Renal cortical epithelial cell (primary cell): ENCODE measurements at places on chromosomes 16 and 17.

DNA sequence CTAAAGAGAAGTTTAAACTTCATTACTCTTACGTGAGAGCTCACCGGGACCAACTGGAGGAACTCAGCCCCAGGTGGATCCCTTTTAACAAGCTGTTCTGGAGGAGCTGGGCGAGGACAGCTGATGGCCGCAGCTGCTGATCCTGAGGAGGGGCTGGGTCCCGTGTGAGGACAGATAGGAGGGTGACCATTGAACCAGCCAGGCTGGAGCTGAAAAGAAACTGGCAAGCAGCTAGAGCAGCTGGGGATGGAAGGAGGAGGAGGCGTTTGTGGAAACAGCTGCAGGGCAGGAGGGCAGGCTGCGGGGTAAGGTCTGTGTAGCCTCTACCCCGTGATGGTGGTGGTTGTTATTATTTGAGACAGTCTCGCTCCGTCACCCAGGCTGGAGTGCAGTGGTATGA, 119.5 kb downstream of the AATF start:
- no peak for DNase-seq

GRCh38 chr17:39517224-39517623, 55.9 kb downstream of the CDK12 start:
- peak; percentile 68 for DNase-seq

- DNase-seq, result no peak
Measured at GRCh38 chr16:29321585-29321984, 84.9 kb downstream of the NPIPB11 start.

DNA sequence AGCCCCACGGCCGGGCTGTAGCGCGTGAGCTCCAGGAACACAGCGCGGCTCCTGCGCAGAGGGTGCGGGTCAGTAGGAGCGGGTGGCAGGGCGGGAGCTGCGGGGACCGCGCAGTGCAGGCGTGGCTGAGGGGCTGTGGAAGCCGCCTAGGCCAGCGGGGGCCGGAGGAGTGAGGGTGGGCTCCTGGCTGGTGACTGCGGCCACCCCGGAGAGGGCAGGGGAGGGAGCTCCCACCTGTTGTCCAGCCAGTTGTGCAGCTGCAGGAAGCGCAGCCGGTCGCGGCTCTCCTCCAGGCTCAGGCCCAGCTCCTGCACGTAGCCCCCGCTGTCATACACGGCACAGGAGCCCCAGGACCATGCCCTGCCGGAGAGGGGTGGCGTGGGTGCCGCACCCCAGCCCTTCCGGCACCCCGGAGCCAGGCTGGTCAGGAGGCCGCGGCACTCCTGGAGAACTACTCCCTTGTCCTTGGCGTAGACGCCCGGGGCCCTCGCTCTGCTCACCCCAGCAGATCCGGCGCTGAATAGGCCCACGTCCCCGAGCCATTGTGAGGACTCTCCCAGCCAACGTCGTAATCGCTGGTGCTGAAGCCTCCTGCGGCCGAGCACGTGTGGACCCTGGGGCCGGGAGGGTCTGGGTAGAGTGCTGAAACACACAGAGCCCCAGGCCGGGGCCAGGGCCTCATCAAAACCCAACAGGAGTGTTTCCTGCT, 43.9 kb downstream of the TSC2 start:
- no peak for DNase-seq

DNA sequence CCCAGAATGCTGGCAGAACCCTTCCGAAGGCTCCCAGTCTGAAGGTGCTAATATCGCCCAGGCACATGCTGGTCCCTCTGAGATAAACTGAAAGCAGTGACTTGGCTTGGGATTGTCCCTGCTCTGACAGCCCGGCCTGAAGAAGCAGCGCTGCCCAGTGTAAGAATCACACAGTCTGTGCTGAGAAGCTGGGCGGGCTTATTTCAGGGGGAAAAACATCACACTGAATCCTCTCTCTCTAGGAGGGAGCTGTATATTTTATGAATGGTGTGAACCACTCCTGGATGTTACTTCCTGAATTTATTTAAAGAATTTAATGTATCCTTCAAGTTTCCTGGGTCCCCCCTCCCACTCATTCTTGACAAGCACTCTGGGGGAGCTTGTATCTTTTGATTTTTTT, 36.3 kb downstream of the GAS7 start:
- no peak for DNase-seq

DNA sequence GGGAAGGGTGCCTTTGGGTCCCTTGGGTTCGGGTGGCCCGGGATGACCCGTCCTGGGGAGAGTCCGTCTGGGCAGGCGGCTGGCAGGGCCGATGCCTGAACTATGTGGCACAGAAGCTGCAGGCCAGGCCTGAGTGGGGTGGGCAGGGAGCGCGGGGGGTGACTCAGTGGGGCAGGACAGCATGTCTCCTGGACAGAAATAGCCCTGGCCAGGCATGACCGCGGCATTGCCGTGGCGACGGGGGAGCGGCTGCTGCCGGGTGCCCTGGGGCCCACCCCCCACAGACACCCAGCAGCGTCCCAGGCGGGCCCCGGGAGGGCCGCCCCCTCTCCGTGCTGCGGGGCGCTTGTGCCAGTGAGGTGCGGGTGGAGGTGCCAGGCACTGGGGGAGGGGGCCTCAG, 1.8 kb upstream of the C1QTNF8 start:
- peak; percentile 24 for DNase-seq

DNA sequence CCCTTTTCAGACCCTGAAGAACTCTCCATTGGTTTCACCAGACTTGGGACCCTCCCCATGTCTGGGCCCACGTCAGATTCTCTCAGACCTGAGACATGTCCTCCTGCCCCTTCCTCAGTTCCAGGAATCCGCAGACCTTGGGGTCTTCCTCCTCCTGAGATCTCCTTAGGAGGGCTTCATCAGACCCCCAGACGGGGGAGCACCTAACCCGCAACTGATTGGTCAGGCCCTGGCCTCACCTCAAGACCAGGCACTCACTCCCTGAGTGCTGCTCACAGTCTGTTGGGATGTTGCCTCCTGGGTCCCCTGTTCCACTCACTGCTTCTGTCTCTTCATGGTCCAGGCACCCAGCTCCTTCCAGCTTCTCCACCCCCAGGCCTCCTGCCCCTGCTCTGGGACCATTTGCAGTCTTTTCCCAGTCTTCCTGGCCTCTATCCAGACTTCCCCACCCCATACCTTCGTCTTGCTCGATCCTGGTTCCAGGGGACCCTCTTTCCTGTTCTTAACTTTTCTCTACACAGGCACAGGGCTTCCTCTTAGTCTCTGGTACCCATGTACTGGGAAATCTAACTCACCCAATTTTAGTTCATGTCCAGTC, 1.2 kb downstream of the GID4 start:
- no peak for DNase-seq

DNA sequence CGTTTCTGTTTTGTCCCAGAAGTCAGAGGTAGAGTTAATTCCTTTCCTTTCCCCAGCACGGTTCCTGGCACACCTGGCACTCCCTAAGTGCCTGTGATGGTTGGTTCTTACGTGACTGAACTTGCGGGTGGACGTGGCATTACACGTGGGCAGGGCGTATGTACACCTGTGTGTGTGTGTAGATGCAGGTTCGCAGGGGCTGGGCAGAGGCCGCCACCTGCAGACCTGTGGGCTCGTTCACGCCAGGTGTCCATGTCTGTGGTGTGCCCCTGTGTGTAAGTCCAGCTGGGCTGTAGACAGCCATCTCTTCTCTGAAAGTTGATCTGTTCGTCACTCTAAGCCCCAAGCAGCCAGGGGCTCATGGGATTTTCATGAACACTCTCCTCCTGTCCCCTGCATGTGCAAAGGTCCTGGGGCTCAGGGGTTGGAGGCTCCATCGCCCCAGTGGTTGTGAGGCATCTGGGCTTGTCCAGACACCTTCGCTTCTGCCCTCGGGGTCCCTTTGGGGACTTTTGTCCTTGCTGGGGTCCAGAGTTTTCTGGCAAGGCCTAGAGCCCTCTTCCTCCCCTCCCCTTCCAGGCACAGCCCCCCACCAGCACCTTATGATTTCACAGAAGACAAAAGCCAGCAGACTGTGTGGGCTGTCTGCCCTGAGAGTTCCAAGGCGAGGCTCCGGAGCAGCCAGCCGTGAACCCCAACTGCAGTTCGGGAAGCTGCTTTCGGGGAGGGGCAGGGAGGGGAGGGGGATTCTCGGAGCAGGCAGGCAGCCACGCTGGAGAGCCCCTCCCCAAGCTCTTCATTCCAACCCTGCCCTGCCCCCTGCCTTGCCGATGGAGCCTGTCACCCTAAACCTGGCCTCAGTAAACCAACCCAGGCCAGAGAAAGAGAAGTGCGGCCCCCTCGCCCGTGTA, 5.4 kb upstream of the FSCN2 start:
- DNase-seq, result peak; percentile 52

DNA sequence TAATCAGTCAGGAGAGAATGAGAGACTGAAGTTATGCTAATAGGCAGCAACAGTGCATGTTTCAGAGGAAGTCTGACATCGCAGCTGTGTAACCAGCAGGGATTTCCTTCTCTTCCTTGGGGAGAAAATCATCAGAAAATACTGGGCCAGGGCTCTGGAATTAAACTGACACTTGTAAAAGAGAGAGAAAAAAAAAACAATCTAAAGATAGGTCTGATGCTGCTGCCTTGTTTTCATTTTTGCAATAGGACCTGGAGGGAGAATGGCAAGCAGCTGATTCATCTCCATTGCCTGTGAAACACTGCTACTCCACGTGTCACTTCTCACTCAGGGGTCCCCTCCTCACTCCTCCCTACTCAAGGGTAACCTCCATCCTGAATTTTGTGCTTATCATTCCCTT, 17.7 kb upstream of the CORO6 start:
- peak; percentile 73 for DNase-seq

DNA sequence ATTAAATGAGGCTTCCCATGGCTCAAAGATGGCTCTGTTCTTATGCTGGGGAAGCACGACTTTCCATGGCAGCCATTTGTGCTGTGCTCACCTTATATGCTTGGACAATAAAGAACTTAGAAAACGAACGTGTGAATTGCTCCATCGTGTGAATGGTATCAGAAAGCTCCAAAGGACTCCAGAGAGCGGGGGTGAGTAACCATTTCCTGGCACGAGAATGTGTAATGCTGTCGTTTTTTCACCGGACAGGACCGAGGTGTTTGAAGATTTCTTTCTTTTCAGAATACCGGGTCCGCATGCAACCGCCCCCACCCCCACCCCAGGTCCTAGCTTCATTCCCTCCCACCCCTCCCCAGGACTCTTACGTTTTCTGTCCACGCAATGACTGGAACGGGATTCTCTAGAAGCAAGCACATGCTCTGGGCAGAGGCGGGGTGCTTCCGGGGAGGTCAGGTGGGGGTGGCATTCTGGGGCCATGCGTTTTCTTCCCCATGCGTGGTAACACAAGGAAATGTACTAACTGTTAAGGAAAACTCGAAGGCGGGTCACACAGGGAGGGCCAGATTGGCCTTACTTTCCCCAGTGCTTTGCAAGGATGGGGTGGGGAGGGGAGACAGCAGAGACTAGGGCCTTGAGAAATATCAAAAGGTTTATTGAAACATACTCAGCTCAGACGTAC, 26.2 kb downstream of the GPRC5B start:
- DNase-seq, result no peak

- DNase-seq, result no peak
Measured at GRCh38 chr16:74716355-74716754, 15.7 kb upstream of the MLKL start.

- peak; percentile 79 for DNase-seq
Measured at GRCh38 chr16:68146585-68146984, 61.4 kb downstream of the NFATC3 start.

- no peak for DNase-seq
Measured at GRCh38 chr16:87847467-87847784, 21.9 kb downstream of the SLC7A5 start.

DNA sequence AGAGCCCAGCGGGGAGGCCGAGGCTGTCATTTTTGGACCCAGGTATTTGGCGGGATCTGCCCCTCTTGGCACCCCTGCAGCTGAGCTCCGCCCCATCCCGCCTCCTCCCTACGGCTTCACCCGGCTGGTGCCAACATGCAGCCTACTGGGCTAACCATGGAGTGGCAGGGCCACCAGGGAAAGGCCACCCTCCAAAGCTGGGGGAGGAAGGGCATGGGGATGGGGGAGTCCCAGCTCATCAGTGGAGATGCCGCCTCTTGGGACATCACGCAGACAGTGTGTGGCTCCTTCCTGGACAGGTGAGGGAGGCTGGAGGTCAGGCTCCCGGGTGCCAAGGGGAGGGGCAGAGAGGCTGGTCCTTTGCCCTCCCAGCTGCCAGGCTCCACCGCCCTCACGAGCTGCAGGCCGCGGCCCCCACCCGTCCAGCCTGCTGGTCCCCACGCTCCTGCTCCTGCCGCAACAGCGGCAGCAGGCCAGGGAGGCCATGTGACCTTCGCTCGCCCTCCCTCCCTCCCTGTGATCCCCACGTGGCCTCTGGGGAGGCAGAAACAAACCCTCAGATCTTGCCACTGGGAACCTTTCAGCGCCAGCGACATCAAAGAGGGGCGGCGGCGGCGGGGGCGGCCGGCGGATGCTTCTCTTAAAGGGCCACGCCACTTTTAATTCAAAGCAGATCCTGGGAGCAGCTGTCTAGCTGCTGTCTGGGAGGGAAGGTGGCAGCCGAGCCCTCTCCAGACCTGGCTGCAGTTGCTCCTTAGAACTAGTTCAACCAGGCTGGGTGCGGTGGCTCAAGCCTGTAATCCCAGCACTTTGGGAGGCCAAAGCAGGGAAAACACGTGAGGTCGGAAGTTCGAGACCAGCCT, 6.8 kb upstream of the NOTUM start:
- DNase-seq, result peak; percentile 58

GRCh38 chr17:1222321-1222720, 42.5 kb upstream of the ABR start:
- DNase-seq, result peak; percentile 77

- DNase-seq, result no peak
Measured at GRCh38 chr16:80283466-80284392, 257.1 kb upstream of the DYNLRB2 start.

DNA sequence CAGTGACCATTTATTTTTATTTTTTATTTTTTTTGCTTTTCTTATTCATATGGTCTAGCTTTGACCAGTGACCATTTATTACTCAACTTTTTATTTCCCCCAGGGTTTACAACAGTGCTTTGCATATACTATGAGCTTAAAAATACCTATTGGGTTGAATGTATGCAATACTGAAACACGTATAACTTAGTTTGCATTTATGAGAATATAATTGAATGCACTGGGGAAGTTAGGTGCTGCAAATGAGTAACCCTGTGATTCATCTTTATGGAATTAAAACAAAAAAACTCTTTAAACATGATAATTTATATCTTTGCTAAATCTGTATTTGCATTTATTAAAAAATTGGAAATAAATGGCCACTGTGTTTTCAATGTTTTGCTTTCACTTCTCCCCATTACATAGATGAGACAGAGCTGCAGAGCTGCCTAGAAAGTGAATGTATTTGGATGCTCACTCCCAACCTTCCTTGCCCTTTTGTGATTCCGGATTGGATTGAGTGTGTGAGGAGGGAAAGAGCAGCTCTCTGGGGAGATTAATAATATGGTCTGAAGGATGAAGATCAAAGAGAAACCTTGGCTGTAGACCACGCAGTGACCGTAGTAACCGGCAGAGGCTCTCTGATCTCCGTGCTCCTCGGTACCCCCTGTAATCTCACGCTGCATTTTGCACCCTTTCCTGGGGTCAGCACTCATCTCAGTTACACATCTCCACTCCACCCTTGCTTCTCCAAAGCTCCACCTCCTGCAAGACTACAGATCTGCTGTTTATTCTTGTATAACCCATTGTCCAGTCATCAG, 14.3 kb downstream of the TMEM100 start:
- DNase-seq, result no peak

DNA sequence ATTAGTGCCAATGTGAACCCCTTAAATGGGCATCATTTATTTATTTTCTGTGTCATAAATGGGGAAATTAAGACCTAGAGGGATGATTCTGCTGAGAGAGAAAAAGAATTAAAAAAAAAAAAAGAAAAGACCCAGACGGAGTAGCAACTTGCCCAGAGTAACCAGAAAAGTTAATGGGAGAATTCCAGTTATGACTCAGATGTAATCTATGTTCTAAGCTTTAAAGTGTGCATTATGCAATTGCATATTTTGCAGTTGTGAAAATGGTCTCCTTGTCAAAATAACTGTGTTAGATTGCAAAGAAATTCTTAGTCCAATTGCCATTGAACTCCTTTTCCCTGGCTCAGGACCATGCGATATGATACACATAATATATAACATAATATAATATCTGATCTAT, 38.6 kb upstream of the TBX2 start:
- peak; percentile 80 for DNase-seq
